ENCODE measurements at places on chromosomes 7 and 10.
A peak's percentile ranks its signal among the peaks of the same experiment; 100 is the strongest.

DNA sequence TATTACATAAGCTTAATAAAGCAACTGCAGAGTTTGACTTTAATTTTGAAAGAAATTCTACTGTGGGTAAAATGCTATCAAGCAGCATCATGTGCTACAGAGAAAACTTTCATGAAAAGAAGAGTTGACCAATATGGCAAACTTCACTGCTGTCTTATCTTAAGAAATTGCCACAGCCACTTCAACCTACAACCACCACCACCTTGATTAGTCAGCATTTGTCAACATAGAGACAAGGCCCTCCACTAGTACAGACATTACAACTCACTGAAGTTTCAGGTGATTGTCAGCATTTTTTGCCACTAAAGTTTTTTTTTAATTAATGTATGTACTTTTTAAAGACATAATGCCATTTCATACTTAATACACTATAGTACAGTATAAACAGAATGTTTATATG lies 350.3 kb downstream of the HPSE2 start:
- DNase-seq = no peak

- no peak for DNase-seq
Measured at GRCh38 chr10:133131053-133131452, 29.0 kb upstream of the KNDC1 start.

GRCh38 chr10:33244354-33244967 lies 90.0 kb downstream of the NRP1 start:
- DNase-seq = no peak

- DNase-seq = no peak
Measured at GRCh38 chr10:97508342-97508741, 9.6 kb downstream of the UBTD1 start.

- no peak for DNase-seq
Measured at GRCh38 chr7:142097571-142097970, 13.9 kb upstream of the MGAM2 start.

GRCh38 chr10:508726-509125 lies 180.7 kb downstream of the DIP2C start:
- no peak for DNase-seq

- DNase-seq = no peak
Measured at GRCh38 chr7:2197436-2198155, 35.1 kb downstream of the MAD1L1 start.

DNA sequence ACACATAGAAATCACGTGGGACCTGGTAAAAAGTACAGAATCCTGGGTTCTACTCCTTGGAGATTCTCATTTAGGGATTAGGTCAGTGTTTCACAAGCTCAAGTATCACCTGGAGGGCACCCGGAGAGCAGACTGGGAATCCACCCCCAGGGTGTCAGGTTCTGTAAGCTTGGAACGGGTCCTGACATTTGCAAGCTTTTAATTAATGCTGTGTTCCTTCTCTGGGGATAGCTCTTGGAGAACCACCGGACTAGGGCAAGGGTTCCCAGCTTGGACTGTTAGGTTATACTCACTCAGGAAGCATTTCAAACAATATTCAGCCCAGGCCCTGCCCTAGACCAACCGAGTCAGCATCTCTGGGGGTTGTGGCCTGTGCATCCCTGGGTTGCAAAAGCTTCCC lies 23.0 kb downstream of the TCF7L2 start:
- no peak for DNase-seq

GRCh38 chr10:11344550-11344949 lies 266.9 kb downstream of the USP6NL start:
- DNase-seq = no peak

DNA sequence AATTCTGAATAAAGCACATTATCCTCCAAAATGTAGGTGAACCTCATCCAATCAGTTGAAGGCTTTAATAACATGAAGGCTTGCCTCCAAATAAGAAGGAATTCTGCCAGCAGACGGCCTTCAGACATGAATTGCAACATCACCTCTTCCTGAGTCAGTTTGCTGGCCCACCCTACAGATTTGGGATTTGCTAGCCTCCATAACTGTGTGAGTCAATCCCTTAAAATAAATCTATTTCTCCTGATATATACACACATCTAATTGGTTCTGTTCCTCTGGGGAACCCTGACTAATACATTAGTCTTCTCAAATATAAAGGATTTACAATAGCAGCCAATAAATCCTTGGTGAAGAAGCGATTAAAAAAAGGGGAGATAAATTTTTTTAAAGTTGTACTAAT lies 34.8 kb upstream of the OSBPL3 start:
- DNase-seq = peak; percentile 93

- DNase-seq = no peak
Measured at GRCh38 chr7:101854084-101854865, 36.8 kb downstream of the CUX1 start.

- DNase-seq = no peak
Measured at GRCh38 chr10:124733571-124734245, 10.5 kb downstream of the FAM53B start.
